ENCODE measurements at places on chromosomes 5 and 9.

- no peak for DNase-seq
Observed at GRCh38 chr9:33260372-33260771, 4.1 kb downstream of the BAG1 start.

GRCh38 chr5:8176101-8176693 lies 307.2 kb downstream of the MTRR start:
- DNase-seq = no peak

DNA sequence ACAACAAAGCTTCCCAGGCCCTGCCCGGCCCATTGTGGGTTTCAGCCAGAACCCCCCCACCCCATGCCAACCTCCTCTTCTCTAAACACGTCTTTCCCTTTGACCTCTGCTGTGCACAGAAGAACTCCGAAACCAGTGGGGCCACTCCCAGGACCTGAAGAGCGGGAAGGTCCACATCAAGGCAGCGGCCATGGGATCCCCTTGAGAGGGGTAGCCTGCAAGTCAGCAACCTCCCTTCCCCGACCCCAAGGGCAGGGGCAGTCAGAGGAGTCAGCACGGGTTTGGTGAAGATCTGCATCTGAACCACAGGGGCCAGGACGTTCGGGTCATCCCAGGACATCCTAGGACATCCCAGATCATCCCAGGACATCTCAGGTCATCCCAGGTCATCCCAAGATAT lies 379.9 kb upstream of the IRX4 start:
- no peak for DNase-seq

GRCh38 chr9:642014-642413 lies 199.5 kb upstream of the DMRT1 start:
- no peak for DNase-seq

DNA sequence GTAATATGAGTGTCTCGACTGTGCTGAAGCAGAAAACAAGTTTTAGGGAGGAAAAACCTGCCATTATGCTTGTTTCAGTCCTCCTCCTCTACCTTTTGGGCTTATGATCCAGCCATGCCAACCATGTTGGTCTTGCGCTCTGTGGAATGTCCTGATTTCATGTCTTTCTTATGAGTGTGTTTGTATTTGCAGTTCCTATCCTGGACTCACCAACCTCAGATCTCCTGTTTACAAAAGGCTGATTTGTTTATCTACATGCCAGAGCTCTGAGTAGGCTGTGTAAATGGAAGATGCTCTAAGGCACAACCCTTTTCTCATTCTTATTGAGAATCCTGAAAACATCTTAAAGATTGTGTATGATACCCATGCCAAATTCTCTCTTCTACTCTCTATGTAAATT lies 138.6 kb downstream of the ARHGEF28 start:
- no peak for DNase-seq

GRCh38 chr9:13032585-13032984 lies 246.9 kb downstream of the MPDZ start:
- no peak for DNase-seq

GRCh38 chr5:12242950-12243888 lies 339.0 kb upstream of the CTNND2 start:
- no peak for DNase-seq

DNA sequence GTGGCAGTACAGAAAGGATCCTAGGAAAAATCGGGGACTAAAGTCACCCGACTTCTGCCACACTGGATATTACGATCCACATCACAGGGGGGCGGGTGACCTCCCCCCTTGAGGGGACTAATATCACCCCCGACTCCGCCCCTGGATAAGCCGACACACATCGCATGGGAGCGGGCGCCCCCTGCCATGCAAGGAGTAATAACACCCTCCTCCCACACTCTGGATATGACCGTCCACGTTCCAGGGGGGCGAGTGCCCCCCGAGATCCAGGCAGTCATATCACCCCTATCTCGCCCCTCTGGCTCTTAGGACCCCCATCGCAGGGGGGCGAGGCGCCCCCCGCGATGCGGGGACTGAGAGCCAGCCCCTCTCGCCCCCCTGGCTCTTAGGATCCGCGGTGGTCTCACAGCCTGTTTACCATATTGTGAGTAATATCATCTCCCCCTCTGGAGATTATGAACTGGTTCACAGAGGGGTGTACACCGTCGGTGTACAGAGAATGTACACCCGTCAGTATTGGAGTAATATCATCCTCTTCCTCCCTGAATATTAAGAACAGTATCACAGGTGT lies 423.0 kb downstream of the DIRAS2 start:
- peak; percentile 19 for DNase-seq

GRCh38 chr5:64947031-64947430 lies 178.3 kb downstream of the CWC27 start:
- no peak for DNase-seq

DNA sequence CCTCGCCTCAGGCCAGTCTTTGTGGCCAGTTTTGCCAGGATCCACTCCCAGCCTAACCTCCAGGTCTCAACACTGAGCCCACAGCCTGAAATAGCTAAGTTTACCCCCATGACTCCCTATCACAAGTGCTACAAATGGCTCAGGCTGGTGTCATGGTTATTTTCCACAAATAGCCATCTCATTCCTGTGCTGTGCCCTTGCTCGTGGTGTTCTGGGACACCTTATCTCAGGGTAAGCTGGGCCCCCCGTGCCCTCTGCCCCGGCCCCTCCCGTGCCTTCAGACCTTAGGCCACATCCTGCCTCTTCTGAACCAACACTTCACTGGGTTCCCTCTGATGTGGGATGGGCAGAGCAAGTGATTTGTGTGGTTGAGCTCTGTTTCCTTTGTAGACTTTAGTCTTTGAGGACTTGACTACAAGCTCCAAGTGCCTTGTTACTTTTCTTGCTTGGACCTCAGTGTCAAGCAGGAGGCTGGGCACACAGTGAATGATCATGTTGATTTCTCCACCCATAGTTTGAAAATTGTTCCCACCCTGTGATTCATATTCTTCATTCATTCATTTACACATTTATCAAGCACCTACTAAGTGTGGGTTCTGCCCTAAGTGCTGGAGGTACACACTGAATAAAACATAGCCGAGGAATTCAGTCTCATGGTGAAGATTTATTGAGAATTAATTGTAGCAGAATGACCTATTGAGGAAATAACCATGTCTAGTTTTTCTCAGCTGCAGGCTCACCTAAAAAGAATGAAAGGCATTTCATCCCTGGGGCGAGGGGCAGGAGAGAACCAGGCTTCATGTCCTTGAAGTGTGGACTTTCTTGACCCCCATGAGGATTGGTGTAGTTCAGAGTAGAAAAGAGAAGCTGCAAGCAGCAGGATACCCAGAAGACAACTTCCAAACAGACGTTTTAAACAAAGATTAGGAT lies 84.5 kb upstream of the CTNNA1 start:
- DNase-seq = peak; percentile 12

GRCh38 chr9:92749934-92750315 lies 14.7 kb downstream of the BICD2 start:
- no peak for DNase-seq

DNA sequence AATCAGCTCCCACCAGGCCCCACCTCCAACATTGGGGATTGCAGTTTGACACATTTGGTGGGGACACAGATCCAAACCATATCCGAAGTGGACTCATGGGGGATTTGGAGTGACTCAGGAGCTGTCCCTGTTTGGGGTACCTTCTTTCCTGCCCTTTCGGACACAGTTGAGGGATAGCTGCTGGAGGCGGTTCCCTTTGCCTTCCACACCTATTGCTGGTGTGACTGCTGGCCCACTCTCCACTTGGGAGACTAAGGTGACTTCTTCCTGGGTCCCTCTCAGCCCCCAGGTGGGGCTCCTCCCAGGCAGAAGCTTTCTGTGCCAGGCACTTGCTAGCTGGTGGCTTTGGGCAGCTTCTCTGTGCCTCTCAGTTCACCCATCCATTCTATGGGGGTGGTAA lies 26.6 kb downstream of the LAMC3 start:
- DNase-seq = no peak

DNA sequence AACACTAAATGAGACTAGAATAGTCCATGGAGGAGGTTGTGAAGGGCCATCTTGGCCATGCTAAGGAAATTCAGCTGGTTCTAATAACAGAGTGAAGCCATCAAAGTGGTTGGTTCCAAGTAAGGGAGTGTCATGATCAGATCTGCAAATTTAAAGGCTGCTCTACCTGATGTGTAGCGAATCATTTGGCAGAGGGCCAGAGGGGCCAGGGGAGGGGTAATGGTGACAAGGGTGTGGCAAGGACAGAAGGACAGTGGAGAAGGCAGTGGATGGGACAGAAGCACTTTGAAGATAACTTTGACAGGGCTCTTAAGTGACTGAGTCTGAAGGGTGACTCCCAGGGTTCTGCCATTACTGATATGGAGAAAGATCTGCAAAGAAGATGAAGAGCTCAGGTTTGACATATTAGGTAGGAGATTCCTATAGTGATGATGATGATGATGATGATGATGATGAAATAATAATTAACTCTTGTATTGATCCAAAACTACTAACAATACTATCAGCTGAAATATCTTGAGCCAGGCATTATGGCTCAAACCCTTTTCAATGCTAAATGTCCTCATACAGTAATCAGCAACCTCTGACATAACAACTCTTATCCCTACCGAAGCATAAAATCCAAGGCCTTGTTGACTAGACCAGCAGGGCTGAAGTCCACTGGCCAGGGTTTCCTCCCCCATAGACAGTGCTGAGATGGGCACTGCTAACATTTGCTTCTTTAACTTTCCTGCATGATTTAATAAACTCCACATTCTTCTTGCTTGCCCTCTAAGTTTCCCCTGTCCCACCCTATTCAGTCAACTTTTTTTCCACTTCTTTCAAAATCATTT lies 20.0 kb downstream of the KIAA1191 start:
- no peak for DNase-seq

Data from activated CD4-positive, alpha-beta T cell treated with anti-CD3 and anti-CD28 coated beads, Interleukin-2, amount 50 U/mL, for 1 hour (primary cell).